ENCODE measurements at places on chromosomes 2 and 18.

DNA sequence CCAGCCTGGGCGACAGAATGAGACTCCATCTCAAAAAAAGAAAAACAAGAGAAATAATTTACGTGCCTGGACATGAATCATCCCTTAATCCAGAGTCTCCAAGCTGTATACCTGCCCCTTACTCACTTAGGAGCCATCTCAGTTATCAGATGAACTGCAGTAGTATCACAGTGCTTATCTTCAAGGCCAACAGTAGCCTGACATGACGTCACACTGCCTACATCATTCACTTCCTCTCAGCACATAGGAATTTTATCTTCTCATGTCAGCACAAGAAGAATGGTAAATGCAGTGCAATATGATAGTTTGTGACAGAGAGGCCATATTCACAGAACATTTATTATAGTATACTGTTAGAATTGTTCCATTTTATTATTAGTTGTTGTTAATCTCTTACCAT, 216.6 kb downstream of the SS18 start:
- DNase-seq: no peak

- no peak for DNase-seq
Observed at GRCh38 chr2:95264624-95265023, 9.6 kb upstream of the PROM2 start.

GRCh38 chr2:117737846-117738245, 76.6 kb upstream of the DDX18 start:
- DNase-seq: no peak

- DNase-seq: no peak
Observed at GRCh38 chr2:20172273-20173055, 52.5 kb downstream of the SDC1 start.

DNA sequence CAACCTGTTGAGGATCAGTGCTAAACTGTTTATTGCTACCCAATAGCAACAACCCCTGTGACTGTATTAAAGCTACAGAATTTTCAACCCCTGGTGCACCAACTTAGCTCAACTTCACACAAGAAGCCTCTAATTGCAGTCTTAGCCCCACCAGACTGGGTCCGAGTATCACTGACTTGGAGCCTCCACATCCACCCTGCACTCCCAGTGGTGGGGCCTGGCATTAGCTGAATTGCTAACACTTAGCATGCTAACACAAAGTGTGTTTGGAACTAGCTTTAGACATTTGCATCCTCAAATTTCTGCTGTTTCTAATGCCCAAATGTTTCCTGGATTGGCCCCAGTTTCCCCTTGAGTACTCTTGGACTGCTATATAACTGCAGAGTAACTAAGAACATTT, 298.6 kb downstream of the AGPS start:
- no peak for DNase-seq

- no peak for DNase-seq
Observed at GRCh38 chr2:95346738-95347671, 49.9 kb downstream of the KCNIP3 start.

DNA sequence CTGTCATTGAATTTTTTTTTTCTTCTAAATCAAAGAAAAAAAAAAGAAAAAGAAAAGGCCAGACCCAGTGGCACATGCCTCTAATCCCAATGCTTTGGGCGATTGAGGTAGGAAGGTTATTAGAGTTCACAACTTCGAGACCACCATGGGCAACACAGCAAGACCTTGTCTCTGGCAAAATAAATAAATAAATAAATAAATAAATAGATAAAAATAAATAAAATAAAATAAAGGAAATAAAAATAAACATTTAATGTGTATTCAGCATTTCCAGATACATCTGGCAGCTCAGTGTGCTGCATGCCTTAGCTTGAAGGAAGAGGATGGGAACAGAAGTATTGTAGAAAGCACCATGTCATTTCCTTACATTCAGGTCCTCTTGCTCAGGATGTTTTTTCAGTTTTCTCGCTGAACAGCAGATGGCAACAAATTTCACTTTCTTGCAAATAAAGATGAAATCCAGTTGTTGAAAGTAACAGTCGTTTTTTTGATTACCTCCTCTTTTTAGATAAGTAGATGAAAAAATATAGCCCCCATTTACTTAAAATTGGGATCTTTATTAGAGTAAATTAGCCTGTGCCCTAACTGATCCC, 25.7 kb upstream of the FAM178B start:
- DNase-seq: no peak

GRCh38 chr2:216909541-216910210, 49.8 kb upstream of the TNP1 start:
- no peak for DNase-seq

DNA sequence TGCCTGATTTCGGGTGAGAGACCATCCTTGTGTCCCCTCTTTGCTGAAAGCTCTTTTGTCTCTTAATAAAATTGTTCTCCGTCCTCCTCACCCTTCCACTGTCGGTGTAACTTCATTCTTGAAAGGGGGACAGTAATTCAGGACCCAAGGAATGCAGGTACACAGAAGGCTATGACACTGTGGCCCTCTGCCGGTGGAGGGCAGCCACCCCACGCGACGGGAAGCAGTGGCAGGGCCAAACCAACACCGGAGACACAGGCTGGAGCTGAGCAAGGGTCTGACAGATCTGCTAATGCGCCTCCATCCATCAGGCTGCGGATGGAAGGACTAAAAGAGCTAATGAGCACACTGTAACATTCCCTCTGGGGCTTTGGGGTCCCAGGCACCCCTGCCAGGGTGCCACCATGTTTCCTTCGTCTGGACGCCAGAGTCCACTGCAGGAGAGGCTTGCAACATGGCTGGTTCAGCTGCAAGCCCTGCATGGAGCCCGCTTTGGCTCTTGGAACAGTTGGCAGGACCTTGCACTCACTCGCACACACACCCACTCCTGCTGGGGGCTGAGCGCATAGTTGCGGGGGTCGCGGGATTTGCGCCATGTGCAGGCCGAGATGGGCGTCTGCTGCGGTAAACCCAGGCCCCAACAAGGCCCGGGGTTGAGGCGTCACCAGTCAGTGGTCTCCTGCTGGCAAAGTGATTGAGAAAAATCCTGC, 544.1 kb upstream of the CDH7 start:
- no peak for DNase-seq

DNA sequence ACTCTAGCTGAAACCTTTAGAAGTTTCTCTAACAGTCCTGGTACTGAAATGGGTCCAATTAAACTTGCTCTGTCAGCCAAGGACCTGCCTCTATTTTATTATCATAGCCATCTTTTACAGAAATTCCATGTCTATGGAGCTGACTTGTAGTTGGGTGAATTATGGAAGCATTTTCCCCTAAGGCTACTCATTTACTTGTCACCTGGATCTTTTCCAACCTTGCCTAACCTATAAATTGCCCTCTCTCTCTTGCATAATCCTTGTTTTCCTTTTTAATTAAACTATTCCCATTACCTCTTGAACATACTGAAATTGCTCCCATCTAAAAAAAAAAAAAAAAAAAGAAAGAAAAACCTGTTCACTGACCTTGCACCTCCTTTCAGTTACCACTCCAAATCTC, 74.6 kb upstream of the DOK6 start:
- no peak for DNase-seq

GRCh38 chr18:27750014-27750413, 426.9 kb downstream of the CDH2 start:
- no peak for DNase-seq

DNA sequence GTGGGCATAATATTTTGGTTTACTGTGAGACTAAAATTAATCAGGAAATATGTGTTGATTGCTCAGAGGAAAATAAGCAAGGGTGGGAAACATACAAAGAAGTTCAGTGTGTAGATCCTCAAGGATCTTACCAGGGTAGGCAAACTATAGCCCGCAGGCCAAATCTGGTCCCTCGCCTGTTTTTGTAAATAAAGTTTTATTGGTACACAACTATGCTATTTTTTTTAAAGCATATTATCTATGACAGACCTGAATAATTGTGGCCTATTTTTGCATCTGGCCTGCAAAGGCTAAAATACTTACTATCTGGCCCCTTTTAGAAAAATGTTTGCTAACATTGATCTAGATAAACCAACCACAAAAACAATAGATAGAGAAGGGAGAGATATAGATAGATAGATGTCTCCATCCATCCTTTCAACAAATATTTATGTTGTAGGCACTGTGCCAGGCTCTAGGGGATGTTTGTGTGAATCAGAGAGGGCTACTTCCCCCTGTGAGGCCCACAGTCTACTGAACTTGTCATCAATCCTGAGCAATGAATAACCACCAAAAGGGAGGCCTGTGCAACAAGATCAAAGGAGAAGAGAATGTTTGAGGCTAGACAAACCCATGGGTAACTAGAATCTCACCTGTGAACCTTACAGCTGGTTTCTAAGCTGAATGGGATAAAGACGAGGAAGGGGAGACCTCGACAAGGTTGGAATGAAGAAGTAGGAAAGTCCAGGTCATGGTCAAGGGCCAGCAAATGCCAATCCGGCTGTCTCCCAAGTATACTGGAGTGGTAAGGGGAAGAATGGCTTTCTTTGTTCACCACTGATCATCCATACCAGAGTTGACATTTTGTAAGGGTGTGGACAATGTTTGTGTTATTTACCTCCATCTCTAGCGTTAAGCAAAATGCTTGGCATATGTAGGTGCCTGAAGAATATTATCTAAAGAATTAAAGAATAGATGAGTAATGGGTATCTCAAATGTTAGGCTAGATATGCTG, 23.6 kb downstream of the ALPK2 start:
- no peak for DNase-seq

DNA sequence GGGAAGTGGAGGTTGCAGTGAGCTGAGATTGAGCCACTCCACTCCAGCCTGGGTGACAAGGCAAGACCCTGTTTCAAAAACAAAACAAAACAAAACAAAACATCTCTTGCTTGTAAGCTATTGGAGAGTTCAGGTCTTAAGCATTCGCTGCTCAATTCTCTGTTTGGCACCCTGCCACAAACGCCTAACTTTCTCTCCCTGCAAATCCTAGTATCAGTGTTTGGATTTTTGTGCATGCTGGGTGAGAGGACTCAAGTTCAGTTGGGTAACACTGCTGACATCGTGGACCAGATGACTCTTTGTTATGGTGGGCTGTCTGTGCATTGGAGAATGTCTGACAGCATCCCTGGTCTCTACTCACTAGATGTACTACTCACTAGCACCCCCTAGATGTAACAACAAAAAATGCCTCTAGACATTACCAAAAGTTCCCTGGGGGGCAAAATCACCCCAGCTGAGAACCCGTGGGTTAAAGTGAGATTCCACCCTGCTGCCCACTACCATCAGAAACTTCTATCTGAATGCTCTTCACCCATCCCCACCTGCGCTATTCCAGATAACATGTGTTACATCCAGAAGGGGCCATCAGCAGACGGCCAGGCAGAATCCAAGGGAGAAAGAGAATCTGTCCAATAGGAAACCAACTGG, 50.9 kb downstream of the CACNB4 start:
- DNase-seq: no peak

GRCh38 chr18:10588975-10589374, 63.1 kb downstream of the NAPG start:
- DNase-seq: no peak

DNA sequence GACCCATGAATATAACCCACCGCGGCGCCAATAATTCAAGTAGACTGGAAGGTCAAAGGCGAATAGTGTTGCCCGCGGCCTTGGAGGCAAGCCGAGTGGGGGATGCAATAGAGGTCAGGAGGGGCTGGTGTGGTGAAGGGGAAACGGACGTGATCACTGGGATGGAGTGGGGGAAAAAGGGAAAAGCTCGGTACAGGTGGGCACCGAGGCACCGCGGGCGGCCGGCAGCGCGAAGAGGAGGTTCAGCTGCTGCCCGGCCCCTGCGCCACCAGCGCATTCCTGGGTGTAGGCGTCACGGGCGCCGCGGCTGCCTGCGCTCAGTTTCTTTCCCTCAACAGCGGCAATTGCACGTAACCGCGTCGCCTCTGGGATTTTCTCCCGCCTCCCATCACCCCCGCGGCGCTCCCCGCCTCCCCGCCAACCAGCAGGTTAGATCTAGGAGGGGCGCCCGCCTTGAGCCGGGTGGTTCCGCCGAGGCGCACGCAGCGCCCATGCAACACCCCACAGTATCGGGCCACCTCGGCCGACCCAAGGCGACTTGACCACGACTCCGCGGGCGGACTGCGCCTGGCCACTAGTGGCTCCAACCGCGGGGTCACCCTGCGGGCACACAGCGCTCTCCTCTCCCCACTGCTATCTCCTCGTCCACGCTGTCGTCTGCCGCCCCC, 1.5 kb downstream of the RND3 start:
- DNase-seq: no peak

GRCh38 chr2:180463608-180464007, 456.5 kb upstream of the CWC22 start:
- DNase-seq: no peak

DNA sequence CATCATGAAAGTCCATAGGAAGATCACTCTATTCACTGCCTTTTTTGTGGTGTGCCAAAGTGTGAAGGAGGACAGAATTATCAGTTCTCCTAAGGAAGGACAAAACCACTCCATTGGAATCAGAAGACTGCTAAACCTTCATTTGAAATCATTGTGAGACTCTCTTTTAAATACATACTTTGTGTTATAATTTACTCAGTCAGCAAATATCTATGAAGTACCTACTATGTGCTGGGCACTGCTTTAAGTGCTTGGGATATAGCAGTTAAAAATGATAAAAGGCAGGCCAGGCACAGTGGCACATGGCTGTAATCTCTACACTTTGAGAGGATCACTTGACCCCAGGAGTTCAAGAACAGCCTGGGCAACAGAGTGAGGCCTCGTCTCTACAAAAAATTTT, 692.3 kb downstream of the DSC3 start:
- no peak for DNase-seq

GRCh38 chr2:194203898-194204297, 1453.1 kb upstream of the SLC39A10 start:
- no peak for DNase-seq

DNA sequence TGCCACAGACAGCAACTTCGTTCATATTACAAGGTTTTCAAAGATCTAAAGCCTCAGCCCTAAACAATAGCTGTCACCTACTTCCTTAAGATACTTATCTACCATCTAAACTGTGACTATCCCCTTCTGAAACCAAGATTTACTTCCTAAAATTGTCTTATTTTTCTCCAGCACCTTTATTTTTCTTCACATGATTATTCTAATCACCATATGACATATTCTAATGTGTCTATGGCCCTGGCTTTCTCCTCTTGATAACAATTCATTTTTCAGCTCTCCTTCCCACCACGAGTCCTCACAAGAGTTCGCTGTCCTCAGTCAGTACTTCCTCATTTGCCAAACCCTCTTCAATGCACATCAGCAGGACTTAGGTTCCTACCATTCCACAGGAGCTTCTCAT, 53.9 kb downstream of the RTTN start:
- no peak for DNase-seq

DNA sequence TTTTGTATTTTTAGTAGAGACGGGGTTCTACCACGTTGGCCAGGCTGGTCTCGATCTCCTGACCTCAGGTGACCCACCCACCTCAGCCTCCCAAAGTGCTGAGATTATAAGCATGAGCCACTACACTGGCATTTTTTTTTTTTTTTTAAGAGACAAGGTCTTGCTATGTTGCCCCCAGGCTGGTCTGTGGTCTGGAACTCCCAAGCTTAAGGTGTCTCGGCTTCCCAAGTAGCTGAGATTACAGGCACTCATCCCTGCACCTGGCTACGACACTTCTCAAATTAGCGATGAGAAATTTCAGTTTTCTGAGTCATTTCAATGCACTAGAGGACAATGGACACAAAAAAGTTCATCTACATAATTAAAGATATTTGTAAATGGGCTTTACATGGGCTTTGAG, 36.6 kb upstream of the TCF7L1 start:
- DNase-seq: no peak

Data from CD4-positive, alpha-beta T cell treated with Interleukin-15 for 1 hour (primary cell).